Tibial artery (tissue), 4 donors: ENCODE measurements at places on chromosomes 3 and 15.

DNA sequence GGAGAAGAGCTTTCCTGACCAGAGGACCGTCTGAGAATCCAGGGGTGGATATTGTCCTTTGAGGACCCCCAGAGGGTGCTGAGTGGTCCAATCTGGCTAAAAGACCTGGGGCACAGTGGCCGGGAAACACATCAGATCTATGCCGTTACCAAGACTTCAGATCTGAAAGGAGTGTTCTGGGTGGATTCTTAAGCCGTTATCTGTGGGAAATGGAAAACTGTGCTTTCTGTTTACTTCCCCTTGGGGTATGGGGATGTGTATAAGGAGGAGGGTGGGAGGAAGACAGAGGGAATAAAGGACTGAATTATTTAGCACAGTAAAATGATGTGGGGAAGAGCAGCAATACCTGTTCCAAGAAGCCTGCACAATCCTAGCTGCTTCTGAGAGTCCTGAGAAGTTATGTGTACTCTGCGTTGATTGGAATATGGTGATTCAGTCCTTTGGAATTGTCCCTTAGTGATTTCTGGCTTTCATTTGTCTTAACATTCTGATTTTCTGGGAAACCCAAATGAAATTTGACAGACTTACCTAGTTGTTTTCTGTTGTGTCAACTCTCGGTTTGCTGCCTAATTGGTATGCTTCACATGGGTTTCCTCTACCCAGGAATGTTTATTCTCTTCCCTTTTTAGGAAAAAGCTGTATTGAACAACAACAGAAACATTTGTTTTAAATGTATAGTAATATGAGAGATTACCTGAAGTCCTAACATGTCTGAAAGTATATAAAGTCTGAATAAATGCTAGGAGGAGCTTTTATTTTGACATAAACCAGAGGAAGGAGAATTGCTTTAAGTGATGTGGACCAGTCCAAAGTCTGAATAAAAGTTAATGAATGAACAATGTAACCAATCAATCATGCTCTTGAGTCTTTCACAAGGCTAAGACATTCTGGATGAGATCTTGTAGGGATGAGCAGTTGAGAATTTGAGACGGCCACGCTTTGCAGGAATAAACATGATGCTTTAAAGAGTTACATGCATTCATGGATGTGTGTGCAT lies 427.1 kb upstream of the C2CD4B start:
- no peak for DNase-seq

- DNase-seq = no peak
Observed at GRCh38 chr3:73148682-73149081, 87.2 kb downstream of the EBLN2 start.

DNA sequence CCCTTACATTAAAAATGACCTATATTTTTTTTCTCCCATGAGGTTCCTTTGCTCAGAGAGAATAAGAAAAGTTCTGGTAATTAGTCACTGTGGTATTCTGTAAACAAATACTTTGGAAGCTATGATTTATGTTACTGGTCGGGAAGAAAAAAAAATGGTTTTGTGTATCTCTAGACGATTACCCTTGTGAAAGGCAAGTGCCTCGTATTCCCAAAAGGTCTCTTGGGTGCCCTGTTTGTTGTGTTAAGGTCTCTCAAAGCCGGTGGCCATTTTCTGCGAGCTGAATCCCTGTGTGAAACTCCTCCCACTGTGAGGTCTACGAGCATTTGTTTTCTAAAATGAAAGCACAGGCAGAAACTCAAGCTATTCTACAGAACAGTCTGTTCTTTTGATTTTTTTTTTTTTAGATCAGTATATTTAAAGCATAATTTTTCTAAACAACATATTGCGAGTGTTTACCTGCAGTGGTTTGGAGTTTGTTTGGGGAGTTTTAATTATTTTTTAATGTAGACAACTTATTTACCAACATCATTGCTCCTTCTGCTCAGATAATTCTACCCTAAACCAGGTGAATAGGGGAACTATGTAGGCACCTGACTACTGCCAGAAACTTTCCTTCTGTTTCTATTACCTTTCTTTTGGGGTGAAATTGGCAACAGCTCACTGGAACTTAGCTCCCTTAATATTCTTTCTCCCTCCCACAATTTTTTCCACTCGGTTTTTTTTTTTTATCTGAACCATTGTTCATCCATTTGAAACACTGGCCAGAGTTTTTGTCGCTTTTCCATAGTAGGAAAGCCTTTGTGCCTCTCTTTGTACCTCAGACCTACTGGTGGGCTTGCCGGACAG lies 44.0 kb downstream of the ZBTB38 start:
- DNase-seq = peak; percentile 80

DNA sequence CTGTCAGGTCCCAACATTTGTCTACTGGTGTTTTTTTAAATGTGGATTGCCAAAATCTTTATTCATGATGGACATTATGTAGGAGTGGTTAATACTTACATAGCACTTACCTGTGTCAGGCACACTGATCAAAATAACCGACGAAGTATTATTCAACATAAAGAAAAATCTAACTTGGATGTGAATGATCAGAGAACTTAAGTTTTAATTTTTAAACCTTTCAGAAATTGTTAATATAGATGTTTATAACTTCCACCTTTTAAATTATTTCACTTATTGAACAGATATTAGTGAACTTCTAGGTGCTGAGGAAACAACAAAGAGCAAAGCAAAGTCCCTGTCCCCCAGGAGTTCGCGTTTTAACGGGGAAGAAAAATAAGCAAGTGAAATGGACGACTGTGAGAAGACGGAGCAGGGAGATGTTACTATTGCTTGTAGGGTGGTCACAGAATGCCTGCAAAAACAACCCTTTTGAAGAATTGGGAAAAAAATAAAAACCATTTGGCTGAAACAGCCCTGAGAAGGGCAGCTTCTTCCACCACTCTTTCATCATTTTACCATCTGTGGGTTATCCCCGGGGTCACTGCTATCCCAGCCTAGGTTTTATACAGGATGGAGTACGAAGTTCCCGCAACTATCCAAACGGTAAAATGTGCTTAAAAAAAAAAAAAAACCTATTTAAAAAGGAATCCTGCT lies 915 bp upstream of the APH1B start:
- no peak for DNase-seq

- DNase-seq = no peak
Observed at GRCh38 chr15:90860942-90861675, 7.3 kb upstream of the FURIN start.

GRCh38 chr3:29245441-29245840 lies 35.4 kb upstream of the RBMS3 start:
- DNase-seq = no peak

GRCh38 chr15:101266034-101266433 lies 11.3 kb downstream of the SELENOS start:
- no peak for DNase-seq

GRCh38 chr15:35362195-35362829 lies 183.7 kb downstream of the DPH6 start:
- DNase-seq = no peak

GRCh38 chr3:87219611-87220010 lies 7.5 kb upstream of the CHMP2B start:
- DNase-seq = no peak

GRCh38 chr15:65644282-65644681 lies 22.5 kb downstream of the SLC24A1 start:
- no peak for DNase-seq

DNA sequence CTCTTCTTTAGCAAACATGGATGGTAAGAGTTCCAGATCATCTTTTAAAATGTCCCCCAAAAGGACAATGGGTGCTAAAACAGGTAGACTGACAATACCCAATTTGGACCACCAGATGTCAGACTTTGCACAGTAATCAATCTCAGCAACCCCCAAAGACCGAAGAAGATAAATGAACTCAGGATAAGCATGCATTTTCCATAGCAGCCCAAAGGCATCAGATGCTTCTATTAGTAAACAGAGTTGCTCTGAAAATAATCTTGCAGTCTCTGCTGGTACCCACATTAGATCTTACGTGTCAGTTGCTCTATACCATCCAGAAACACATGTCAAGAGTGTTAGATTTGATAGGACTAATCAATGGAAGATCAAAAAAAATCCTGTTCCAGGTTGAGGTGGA lies 20.6 kb downstream of the MYH15 start:
- no peak for DNase-seq

DNA sequence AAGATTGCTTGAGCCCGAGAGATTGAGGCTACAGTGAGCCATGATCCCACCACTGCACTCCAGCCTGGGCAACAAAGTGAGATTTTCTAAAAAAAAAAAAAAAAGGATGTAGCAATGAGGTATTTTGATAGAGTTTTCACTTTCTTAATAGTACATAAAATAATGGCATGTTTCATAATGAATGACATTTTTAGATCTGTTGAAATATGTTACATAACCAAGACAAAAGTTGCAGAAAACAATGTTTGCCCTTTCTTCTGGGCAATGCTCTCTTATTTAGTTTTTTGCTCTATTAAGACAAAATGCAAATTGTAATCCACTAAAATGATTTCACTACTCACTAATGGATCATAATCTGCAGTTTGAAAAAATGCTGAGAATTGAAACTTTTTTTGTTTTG lies 4.4 kb upstream of the MAPK6 start:
- DNase-seq = no peak

DNA sequence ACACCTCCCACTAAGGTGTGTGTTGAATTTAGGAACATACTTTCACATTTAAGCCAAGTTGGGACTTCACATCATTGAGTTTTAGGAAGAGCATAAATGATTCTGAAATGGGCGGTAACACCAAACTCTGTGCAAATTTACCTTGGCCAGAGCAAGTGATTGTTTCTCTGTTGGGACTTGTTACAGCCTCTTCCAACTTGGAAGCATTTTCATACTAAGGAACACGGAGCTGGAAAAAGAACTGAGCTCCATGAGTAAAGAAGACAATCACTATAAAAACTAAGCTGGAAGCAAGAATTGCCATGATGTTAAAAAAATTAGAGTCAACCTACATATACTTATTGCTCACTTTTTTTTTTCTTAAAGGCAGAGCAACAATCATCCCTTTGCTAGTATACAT lies 371.3 kb downstream of the ERC2 start:
- DNase-seq = no peak

GRCh38 chr3:185705498-185705897 lies 119.3 kb downstream of the IGF2BP2 start:
- DNase-seq = no peak

- DNase-seq = peak; percentile 39
Observed at GRCh38 chr3:65979162-65979561, 59.6 kb downstream of the MAGI1 start.

GRCh38 chr3:43126536-43126935 lies 20.7 kb upstream of the POMGNT2 start:
- DNase-seq = no peak

GRCh38 chr15:77225088-77225487 lies 154.2 kb upstream of the TSPAN3 start:
- DNase-seq = no peak

DNA sequence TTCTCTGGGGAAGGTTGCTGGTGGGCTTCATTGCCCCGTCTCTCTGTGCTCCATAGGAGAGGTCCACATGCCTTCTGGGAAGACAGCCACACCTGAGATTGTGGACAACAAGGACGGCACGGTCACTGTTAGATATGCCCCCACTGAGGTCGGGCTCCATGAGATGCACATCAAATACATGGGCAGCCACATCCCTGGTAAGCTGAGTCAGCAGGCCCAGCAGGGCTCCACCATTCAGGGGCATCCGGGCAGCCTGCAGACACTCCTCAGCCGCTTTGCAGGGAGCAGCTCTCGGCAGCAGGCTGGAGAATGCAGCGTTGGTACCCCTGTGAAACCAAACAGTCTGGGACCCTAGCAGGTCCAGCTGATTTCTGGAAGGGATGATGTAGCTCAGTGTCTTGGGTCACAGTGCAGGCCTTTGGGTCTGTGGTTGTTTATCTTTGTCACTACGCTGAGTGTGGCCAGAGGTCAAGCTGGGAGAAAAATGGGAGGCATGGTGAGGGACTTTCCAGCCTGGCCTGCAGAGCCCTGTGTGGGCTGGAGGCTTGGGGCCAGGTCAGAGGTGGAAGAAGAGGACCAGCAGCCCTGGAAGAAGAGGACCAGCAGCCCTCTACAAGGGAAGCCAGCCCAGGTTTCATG lies 67.2 kb downstream of the DNASE1L3 start:
- no peak for DNase-seq
